ENCODE measurements at places on chromosomes 5 and 9. TPM values are rescaled to one million over a fixed set of nuclear protein-coding genes. Genes with fewer than 3 reads are reported as not detected.

Gene CD14
- not detected for total RNA-seq

GRCh38 chr5:108101130-108101529 is 280.8 kb downstream of the FBXL17 start:
- DNase-seq, result no peak
- H3K36me3 ChIP-seq, result peaks cover 10% of the 10 kb centered on the region
- H3K27me3 ChIP-seq, result no peaks in the 10 kb centered on the region
- no peak overlapping the region for H3K4me3 ChIP-seq
- H3K4me1 ChIP-seq, result peaks cover 6% of the 10 kb centered on the region

DNA sequence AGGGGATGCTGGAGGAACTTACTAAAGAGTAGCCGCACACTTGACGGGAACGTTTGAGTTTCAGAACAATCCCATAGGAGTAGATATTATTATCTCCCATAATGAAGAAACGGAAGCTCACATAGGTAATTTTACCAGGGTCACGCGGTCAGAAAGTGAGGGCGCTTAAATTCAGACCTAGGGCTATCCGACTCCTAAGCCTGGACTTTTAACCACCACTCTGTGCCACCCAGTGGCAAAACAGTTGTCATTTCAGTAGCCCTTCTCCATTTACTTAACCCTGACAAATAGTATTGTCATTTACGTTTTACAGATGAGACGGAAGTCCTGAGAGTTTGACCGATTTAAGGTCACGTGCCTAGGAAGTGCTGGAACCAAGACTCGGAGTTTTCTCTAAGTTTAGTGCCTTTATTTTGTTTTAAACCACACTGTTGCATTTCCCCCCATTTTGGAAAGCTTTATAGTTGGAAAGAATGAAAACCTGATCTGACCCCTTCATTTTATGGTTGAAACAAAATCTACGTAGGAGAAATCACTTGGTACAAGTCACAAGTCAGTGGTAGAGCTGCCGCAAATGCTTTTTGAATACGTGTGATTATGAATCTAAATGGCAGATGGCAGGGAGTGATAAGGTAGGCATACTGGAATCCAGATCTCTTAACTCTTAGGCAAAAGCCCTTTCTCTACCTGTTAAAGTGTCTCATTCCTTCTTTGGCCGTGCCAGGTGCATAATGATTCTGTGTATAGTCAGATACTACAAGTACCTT is 650 bp downstream of the MRRF start:
- H3K4me3 ChIP-seq, result peak overlapping the region; percentile 96
- H3K27me3 ChIP-seq, result no peaks in the 10 kb centered on the region
- H3K36me3 ChIP-seq, result peaks cover 9% of the 10 kb centered on the region
- H3K27ac ChIP-seq, result peak overlapping the region; percentile 99

Gene GPR21
- 3.4 TPM for total RNA-seq

Gene ADGRD2
- total RNA-seq, result not detected

Gene ARL14EPL
- not detected for total RNA-seq

DNA sequence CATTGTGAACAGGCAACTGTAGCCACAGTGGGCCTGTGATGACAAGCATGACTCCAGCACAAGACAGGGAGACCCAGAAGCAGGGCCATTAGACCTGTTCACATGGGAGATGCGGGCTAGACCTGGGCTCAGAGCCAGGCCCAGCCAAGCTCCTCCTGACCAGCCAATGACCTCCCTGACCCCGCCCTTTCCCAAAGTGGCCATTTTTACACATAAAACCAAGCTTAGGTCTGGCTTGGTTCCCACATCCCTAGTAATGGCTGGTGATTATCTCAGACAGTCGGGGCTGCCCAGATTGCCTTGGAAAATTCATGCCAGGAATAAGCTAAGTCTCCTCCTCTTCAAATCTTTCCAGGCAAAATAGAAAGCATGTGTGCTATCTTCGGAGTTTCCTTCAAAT is 94.1 kb downstream of the FRMD3 start:
- H3K27ac ChIP-seq, result no peak overlapping the region
- no peaks in the 10 kb centered on the region for H3K27me3 ChIP-seq
- DNase-seq, result no peak
- no peaks in the 10 kb centered on the region for H3K4me1 ChIP-seq
- H3K4me3 ChIP-seq, result no peak overlapping the region

- H3K27me3 ChIP-seq, result peaks cover 11% of the 10 kb centered on the region
- no peak overlapping the region for H3K27ac ChIP-seq
- peaks cover 20% of the 10 kb centered on the region for H3K4me1 ChIP-seq
- DNase-seq, result no peak
- H3K36me3 ChIP-seq, result peaks cover 3% of the 10 kb centered on the region
- H3K4me3 ChIP-seq, result no peak overlapping the region
These were observed 31.3 kb downstream of the TNFSF15 start for GRCh38 chr9:114774524-114774923.

Gene NR5A1
- not detected for total RNA-seq

DNA sequence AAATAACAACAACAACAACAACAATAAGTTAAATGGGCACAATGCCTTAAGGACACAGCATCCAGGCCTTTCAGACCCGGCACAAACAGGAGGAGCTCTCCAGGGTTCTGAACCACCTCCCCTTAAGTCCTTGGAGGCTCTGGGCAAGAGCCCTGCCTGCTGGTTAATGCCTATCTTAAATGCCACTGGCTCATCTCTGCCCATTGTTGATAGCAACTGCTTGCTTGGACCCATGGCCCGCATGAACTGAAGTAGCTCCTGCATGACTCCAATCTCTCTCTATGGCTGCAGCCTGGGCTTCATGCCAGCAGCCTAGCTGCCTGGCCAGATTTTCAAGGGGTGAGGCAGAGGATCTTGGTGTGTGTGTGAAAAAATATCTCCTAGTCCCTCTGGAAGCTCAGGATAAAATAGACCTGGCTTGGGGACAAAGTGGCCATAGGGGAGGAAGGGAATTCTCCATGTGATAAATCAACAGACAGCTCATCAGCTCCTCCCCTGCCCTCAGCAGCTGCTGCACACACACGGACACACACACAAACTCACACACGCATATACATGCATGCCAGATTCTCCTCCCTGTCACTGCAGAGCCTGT is 27.4 kb downstream of the FAM219A start:
- no peak for DNase-seq
- H3K27me3 ChIP-seq, result no peaks in the 10 kb centered on the region
- H3K27ac ChIP-seq, result no peak overlapping the region
- no peak overlapping the region for H3K4me3 ChIP-seq

All from osteocyte (in vitro differentiated cells).